Stimulated activated CD4-positive, alpha-beta T cell treated with anti-CD3 and anti-CD28 coated beads, Interleukin-1b, Interleukin-23, amount 100 ng/mL, for 1 hour (primary cell): ENCODE measurements at places on chromosomes 11 and 22.

DNA sequence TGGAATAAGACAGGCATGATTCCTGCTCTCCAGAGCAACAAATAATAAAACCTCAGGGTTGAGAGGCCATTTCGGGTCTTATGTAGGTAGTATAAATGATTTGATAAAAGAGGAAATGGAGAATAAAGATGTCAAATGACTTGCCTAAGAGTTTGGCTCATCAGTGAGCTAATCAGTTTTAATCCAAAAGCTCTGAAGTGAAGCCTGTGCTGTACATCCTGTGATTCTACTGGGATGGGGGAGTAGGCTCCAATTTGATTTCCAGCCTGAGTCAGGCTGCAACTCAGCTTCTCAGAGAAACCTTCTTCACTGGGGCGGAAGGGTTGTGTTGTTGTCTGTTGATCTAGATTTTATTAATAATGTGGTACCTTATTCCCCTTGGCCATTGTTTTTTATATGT lies 192.2 kb upstream of the SORL1-AS1 start:
- DNase-seq: no peak

DNA sequence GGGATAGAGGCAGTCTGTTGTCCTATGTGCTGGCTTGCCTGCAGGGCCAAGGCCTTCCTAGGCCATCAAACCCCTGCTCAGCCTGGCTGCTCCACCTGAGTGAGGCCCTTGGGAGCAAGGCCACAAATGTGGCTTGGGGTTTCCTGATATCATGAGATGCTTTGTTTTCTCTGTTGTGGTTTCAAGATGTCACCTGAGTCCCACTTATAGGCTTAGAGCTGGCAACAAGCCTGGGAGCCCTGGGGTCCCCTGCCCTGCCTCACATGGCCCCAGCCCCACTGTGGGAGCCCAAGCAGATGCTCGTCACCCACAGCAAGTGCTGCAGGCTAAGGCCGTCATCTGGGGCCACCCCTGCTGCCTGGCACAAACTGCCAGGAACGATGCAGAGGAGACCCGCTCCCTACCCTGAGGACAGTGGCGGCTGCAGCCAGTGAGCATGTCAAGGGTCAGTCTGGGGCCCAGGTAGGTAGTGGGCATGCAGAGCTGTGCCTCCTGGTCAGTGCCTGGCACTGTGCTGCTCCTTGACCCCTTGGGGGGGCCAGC lies 75.4 kb upstream of the KCNQ1OT1 start:
- no peak for DNase-seq

DNA sequence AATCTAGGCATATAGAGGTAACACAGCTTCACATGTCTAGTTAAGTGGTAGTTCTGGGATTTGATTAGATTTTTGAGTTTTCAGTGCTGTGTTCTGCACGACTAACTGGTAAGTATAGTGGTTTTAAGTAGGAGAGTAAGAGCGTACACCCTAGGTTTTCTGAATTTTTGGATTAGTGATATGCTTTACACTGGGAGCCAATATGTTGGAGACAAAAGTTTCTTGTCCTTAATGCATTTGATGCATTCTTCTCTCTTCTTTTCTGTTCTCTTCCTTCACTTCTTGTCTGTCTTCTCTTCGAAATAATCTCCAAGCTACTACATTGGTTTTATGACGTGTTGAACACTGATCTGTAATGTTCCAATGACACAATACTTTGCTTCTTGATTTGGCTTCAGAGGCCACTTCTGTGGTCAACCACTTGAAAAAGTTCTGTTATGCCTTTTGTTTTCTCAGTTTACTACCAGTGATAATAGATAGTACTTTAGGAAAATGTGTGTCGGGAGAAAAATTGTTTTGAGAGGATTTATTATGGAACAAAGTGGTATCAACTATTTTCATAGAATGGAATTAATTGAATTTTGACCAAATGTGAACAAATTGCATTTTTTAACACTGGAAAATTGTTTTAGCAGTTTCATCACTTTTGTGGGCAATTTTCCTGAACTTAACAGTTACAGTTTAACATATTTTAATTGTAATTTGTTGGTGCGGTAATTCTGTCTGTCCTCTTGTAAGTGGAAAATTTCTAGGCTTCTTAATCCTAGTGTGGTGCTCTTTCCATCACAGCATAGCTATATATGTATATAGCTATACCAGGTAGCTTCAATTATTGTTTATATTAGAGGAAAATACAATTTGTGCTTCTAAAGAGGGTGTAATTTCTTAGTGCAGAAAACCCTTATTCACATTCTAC lies 2.6 kb downstream of the PDE3B start:
- DNase-seq: no peak

DNA sequence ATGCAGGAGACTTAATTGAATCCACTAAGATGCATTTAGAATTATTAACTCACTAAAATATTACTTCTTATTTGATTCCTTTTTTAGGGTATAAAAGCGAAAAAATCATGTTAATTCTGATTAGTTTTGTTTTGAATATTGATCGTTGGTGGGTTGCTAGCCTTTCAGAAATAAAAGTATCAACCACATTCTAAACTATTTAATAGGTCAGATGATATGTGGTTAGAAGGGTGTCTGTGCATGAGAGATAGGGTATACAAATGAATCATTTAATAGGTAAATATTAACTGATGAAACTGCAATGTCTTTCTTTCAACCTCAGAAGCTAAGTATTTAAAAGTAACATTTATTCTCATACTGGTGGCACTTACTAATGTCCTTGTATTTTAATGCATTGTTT lies 515.1 kb downstream of the CNTN5 start:
- no peak for DNase-seq
